ENCODE measurements at places on chromosomes 12 and 14.
A peak's percentile ranks its signal among the peaks of the same experiment; 100 is the strongest.

DNA sequence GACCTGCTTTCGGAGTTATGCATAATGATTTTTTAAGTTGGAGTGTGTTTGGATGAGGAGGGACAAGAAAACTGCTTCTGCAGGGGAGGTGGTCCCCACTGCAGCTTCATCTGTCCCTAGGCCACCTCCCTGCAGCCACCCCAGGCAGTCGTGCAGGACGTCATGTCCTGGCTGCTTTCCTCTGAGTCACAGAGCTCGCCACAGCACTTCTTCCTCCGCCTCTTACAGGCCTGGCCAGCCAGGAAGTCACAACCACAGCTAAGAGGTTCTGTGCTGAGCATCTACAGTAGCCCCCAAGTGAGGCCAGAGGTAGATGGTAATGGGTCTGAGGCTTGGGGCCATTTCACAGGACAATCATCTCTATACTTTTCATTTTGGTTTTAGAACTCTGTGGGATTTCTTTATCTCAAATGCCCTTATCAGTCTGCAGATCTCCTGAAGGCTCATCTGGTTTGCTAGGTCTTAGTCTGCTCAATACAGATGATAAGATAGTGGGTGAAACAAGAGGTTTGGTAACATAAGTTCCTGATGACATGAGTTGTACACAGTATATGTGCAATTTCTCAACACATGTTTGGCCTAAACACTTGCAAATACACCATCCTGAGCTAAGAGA, 106.4 kb downstream of the ARF6 start:
- DNase-seq, result peak; percentile 77

- no peak for DNase-seq
These were observed 49.0 kb downstream of the NTF3 start for GRCh38 chr12:5480938-5481303.

DNA sequence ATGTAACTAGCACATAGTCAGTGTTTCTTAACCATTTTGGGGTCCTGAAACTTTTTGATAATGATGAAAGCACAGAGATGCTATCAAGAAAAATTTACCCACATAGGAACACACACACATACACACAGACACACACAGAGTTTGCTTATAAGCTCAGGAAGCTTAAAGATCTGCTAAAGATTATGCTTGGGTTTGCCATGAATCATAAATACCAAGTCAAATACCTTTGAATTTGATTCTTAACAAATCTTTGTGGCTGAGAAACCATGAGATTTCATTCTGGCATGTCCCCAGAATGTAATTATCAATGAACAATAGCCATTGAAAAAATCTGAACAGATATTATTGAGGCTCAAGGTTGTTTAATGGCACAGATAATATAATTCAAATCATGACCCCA, 89.2 kb downstream of the NTS start:
- DNase-seq, result no peak

- DNase-seq, result no peak
These were observed 44.7 kb upstream of the BCL7A start for GRCh38 chr12:121976950-121977349.

Measured in CD4-positive, alpha-beta T cell treated with Interleukin-6 at 100 ng/mL for 8 hours (primary cell).